ENCODE measurements at places on chromosomes 3 and 15.

DNA sequence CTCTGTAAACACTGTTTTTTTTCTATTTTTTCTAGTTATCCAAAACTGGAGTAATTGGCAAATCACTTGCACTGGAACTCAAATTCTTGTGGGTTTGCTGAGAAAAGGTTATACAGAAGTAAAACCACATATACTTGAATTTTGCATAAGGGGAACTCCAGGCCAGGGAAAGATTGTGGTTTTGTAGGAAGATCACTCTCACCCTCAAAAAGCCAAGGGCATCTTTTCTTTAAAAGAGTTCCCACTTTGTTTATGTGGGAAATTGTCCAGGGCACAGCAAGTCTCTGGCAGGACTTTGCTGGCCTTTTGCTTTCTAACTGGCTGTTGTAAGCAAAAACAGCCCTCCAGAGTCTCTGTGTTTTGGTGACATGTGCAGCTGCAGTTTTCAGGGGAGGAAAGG is 340.3 kb upstream of the RBMS3 start:
- DNase-seq: no peak

DNA sequence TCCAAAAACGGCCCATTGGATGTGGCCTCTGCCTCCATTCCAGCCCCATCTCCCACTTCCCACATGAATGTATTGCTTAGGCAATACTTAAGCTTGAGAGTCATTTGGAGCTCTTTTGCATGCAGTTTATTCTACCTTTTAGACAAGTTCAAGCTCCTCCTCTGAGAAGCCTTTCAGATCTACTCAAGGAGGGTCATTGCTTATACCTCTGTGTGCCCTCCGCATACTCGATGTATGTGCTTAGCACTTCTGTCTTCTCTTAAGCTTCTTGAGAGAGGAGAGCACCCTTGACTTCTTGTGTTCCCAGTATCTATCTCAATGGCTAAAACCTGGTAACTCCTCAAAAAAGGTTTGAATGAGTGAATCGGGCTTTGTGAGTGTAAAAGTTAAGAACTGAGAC is 6.6 kb upstream of the UBE3A start:
- no peak for DNase-seq

GRCh38 chr15:23642413-23643044 is 5.1 kb downstream of the MAGEL2 start:
- peak; percentile 9 for DNase-seq

DNA sequence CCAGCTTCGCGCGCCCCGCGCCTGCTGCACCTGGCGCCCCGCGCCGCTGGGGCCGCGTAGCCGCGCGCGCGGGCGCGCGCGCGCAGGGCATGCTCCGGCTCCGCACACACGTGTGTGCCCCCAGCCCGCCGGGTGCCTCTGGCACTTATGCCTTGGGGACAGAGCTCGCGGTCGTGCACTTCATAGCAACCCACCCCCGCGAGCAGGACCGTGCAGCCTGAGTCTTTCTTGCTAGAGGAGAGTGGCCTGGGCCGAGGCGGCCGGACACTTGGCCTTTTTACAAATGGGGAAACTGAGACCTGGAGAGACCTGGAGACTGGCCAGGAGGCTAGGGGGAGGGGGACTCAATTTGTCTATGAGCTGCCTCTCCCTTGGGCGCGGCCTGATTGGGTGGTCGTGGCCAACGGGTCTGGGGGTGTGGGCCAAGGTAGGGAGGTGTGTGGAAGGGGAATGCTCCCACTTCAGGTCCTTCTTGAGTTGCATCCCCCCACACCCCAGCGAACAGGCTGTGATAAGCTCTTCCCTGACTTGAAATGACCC is 562 bp downstream of the NBEAL2 start:
- no peak for DNase-seq

DNA sequence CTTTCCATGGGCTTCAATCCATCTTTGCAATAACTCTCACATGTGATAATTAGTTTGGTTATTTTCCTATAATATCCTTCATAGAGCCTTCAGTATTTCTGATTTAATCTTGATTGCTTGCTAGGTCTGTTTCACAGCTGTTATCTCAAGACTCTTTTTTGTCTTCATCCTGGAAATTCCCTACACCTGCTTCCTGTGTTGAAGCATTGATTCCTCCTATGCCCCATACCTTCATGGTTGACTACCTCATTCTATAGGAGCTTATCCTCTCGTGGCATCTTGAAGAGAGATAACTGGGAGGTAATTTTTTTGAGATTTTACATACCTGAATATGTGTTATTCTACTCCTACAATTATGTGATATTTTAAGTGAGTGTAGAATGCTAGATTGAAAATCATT is 26.7 kb downstream of the PIK3CA start:
- DNase-seq: no peak

DNA sequence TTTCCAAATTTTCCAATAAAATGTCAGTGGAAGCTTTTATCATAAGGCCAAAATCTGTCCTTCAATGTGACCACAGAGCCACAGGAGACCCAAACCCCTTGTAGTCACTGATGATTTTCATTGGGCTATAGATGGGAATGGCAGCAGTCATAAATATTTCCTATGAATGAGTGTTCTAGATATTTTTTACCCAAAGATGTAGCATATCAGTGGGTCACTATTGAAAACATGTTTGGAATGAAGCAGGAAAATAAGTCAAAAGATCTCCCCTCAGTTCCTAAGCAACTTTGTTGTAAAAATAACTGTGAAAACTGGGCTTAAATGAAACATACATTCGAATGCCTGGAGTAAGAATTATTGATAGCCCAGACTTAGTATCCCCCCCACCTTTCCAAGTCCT is 49.0 kb downstream of the NKIRAS1 start:
- DNase-seq: no peak

- DNase-seq: no peak
Measured at GRCh38 chr15:93497291-93497690, 408.3 kb upstream of the RGMA start.

DNA sequence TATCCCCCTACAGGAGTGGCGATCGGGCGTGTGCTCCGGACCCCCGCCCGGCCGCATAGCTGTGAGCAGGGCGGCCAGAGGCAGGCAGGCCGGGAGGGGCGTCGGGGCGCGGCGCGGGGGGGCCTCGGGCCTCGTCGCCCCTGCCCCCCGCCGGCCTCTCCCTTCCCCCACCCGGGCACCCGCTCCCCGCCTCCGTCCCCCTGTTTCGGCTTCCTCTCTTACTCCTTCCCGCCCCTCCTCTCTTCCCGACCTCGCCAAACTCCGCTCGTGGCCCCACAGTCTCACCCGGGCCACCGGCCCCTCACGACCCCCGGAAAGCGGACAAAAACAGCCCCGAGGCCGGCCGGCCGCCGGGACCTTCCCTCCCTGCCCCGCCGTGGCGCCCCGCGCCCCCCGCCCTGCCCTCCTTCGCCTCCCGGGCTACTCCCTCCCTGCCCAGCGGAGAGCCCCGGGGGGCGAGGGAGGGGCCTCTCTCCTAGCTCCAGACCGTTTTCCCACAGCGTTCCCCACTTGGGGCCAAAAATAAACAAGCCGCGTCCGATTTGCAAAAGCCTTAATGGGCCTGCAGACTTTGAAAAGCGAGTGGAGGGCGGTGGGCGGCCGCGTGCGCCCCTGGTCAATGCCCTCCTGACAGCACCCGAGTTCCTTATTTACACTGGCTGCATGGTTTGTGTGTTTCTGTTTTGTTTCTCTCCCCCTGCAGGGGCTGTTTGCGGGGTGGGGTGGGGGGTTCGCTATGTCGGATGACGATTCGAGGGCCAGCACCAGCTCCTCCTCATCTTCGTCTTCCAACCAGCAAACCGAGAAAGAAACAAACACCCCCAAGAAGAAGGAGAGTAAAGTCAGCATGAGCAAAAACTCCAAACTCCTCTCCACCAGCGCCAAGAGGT is 1.0 kb downstream of the UBE2E1 start:
- peak; percentile 35 for DNase-seq

DNA sequence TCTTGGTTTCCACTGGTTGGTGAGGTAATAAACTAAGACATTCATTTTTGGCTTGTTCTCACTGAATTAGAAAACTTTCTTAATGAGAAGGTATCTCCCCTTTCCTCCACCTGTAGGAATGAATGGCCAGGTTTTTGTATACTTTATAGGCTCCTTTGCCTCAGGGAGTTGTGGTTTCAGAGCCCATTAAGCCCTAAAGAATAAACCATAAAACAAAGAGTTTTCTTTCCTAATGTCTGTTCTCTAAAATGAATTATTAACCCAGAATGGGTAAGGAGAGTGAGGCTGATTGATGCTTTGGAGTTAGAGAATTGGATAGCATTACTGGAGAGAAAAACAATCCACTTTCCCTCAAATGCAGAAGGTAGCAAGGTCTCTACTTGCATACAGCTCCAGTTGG is 67.6 kb downstream of the TIGIT start:
- no peak for DNase-seq

- DNase-seq: no peak
Measured at GRCh38 chr15:38626443-38627050, 61.9 kb upstream of the RASGRP1 start.

- no peak for DNase-seq
Measured at GRCh38 chr3:39249453-39250115, 30.3 kb downstream of the CX3CR1 start.

- no peak for DNase-seq
Measured at GRCh38 chr3:197490098-197491058, 65.4 kb downstream of the BDH1 start.

All from NCI-H2107 (cell line).